ENCODE measurements at places on chromosomes 3 and 15.

DNA sequence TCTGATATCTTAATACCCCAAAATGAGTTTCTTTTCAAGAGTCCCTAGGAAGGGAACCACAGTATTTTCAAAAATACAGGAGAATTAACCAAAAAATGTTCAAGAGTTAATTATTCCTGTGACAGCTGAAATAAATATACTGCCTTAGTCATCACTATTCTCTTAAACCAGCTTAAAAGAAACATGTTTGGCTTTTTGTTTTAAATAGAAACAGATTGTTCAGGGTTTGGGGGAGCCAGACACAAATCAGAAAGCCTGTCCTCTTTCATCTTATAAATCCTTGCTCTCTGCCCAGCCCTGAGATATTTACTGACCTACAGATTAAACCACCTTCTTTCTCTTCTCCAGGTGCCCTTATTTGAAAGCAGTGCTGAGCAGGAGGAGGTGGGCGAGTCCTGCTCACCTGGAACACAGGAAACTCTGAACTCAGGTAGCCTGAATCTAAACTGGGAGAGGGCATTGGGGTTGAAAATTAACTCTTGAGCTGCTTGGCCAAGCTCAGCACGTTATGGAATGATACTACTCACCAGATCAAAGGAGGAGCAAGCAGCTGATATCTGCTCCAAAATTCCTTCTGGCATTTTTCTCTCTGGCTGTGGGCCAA, 84.1 kb upstream of the SPRED1 start:
- DNase-seq: no peak

DNA sequence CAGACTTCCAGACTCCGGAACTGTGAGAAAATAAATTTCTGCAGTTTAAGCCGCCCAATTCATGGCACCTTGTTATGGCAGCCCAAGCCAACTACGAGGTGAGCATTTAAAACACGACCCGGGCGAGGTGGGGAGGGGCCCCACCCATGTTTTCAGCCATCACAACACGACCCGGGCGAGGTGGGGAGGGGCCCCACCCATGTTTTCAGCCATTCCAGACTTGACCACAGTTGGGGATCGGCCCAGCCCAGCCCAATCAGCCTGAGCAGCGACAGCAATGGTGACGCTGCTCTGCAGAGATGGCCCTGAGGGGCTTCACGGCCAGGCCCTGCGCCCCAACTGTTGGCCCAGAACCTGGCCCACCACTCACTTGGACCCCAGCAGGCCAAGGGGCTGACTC, 93.1 kb downstream of the ATP10A start:
- DNase-seq: no peak

- no peak for DNase-seq
These were observed 154.9 kb downstream of the ECT2 start for GRCh38 chr3:172905451-172905850.

- DNase-seq: no peak
These were observed 128.9 kb downstream of the MCTP2 start for GRCh38 chr15:94360251-94360685.

GRCh38 chr15:61410662-61411061, 181.6 kb upstream of the RORA start:
- no peak for DNase-seq

GRCh38 chr3:58979840-58980239, 70.0 kb downstream of the CFAP20DC start:
- DNase-seq: no peak

GRCh38 chr3:170606675-170607074, 20.8 kb upstream of the SLC7A14 start:
- no peak for DNase-seq

- DNase-seq: no peak
These were observed 144.5 kb upstream of the BCL6 start for GRCh38 chr3:187889601-187890404.

GRCh38 chr3:125357032-125357658, 18.0 kb downstream of the ZNF148 start:
- DNase-seq: peak; percentile 60

GRCh38 chr3:129555616-129556357, 12.8 kb downstream of the H1-8 start:
- no peak for DNase-seq

- no peak for DNase-seq
These were observed 13.0 kb downstream of the LRRFIP2 start for GRCh38 chr3:37161351-37161750.

GRCh38 chr3:94716326-94717018, 653.6 kb downstream of the NSUN3 start:
- DNase-seq: no peak

DNA sequence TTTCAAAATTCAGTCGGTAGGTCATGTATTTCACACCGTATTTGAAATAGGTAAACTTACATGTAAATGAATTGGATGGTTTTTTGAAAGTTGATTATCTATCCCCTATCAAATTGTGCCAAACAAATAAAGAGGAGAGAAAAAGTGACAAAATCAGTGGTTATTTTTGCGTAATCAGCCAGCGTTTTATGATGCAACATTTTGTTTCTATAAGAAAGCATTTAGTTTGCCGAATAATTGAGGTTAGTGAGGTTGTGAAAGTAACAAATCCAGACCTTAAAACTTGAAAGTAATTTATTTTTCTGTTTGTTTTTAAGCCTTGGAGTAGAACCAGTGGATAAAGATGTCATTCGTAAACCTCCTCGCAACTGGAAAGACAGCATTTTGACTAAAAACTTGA, 29.3 kb downstream of the ASTE1 start:
- no peak for DNase-seq

- no peak for DNase-seq
These were observed 20.3 kb upstream of the CYP11A1 start for GRCh38 chr15:74387621-74388362.

DNA sequence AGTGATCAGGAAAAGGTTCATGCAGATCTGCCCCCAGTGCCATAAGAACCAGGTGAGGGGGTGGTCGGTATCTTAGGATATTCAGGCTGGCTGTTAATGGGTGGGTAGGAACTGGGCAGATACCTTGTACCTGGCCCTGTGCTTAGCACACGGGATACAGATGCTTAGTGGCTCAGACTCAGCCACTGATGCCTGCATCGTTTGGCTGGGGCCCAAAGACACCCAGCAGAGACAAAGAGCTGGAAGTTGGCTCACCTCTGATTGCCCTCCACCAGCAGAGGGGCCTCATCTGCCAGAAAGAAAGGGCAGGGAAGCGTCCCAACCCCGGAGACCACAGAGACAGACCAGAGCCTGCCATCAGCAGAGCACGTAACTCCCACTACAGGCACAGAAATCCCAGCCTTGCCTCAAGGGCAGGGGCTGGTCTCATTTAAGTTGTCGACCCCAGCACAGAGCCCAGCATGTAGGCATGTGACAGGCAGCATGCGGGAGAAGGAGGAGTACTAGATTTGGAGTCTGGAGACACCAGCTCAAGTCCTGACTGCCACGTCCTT, 64.1 kb upstream of the SLC6A1 start:
- no peak for DNase-seq

GRCh38 chr3:65873028-65873427, 165.7 kb downstream of the MAGI1 start:
- no peak for DNase-seq

DNA sequence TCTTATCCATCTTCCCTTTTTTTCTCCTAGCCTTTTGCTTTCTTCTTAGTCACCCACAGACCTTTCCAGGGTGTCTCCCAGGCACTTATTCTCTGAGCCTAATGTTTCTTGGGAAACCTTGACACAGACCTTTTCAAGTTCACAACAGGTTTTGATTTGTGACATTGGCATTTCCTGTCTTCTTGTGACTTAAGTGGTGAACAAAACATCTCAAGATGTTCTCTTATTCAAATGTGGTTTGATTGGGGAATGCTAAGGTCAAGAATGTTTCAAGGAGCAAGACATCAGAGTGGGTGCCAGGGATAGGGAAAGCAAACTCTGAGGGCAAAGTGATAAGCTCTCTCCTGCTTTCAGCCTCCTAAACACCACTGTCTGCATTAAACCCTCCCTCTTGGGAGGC, 68.2 kb upstream of the GSK3B start:
- no peak for DNase-seq

DNA sequence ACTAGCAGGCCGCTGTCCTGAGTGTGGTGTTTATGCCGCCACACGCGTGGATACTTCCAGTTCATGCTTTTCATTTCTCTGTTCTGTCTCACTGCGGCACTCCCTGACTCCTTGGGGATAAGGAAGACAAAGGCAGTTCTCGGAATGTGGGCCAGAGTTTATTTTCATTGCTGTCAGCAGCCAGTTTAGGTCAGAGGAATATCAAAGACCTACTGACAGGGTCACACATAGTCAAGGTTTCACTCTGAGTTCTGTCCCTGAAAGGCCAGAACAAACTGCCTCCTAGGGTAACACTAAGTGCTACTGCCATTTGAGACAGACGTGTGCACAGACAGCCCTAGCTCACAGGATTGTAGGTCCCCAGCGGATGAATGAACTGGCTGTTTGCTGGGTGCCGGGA, 27.3 kb upstream of the SPTBN5 start:
- DNase-seq: no peak

DNA sequence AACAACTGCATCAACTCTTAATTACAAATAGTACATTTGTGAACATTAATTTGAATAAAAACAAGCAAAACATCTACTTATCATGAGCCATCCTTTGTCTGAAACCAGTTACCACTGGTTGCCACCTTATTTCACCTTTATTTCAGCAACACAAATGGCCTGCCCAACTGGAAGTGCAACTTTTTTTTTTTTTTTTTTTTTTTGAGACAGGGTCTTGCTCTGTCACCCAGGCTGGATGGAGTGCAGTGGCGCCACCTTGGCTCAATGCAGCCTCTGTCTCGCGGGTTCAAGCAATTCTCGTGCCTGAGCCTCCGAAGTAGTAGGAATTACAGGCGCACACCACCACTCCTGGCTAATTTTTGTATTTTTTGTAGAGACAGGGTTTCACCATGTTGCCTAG, 13.1 kb downstream of the WDR82 start:
- DNase-seq: no peak

- no peak for DNase-seq
These were observed 158.6 kb downstream of the RAP2B start for GRCh38 chr3:153320585-153321128.

DNA sequence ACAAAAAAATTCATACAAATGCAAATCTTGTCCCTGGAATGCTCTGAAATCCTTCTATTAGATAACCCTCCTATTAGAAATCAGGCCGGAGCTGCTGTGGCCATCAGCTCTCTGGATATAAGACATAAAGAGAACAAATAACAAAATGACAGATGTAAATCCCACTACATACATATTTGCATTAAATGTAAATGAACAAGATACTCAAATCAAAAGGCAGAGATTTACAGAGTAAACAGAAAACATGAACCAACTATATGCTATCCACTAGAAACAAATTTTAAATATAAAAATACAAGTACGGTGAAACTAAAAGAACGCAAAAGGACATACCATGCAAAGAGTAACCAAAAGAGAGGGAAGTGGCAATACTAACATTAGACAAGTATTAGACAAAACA, 10.7 kb downstream of the CYFIP1 start:
- no peak for DNase-seq

DNA sequence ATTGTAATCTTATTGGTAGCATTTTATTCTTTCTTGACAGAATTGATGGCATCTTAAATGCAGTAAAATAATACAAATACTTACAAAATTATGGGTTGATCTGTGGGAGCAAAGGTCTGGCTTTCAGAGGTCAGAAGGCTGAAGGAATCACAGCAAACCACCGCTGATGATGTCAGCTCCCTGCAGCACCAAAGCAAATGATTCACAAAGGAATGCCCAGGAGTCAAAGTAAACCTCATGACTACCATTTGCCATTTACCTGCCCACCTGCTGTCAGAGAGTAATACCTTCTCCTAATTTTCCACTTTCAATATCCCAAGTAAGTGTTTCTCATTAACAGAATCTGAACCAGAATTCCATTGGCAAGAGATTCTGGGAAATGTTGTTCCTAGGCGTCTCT, 46.1 kb downstream of the CPA3 start:
- DNase-seq: no peak
